ENCODE measurements at places on chromosomes 5 and 9.

GRCh38 chr5:72505539-72506157 is 1.6 kb downstream of the ZNF366 start:
- DNase-seq = no peak

DNA sequence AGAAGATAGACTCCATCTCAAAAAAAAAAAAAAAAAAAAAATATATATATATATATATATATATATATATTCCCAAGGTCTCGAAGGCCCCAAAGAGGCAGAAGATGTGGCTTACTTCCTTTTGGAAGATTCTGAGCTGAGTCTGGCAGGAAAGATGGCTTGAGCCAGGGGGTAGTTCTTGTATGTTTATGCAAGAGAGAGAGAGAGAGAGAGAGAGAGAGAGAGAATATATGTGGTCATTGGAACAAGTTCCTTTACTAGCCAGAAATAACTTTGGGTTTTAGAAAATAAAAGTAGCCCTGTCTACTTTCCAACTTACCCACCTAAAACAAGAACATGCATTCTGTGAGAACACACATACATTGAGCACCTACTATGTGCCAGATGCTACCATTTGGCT is 17.6 kb downstream of the NCS1 start:
- DNase-seq = no peak

- no peak for DNase-seq
These were observed 394.0 kb downstream of the CETN3 start for GRCh38 chr5:90015584-90016018.

DNA sequence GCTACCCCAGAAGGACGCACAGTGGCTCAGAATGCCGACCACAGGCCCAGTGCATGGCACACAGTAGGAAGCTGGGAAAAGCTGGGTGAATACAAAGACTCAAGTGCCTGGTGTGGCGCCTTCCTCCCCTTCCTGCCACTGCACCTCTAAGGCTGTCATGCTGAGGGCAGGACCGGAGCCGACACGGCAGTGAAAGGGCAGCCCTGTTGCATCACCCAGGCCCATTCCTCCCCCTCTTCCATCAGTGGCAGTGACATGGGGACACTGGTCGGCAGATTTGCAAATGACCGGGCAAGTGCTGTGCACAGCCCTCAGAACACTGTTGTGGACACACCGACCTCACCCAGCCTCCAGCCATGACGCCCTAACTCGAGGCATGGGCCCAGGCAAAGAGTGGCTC is 84.0 kb downstream of the STK10 start:
- DNase-seq = no peak

GRCh38 chr5:68260467-68260866 is 44.9 kb downstream of the PIK3R1 start:
- no peak for DNase-seq

DNA sequence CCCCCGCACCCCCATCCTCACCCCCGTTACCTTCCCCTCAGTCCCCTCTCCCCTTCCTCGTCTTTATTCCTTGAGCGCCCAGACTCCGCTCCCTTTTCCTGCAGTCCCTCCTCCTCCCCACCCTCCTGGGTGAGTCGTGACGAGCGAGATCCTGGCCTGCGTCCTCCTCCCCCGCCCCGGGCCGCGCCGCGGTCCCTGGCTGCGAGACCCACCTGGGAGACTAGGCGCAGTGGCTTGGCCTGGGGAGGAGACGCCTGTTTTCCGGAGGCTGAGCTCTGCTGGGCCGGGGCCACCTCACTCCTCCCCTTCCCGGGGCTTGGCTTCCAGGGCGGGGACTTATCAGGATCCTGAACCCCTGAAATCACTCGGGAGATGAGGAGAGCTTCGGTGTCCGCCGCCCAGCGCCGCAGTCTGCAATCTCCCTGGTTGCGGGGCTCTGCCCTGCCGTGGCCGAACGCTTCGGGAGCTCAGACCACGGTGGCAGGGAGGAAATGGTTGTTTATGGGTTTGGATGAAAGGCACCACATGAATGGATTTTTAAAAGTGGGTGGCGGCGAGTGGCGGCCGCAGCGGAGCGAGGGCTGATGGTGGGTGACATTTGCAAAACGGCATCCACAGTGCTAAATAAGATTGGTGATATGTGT is 984 bp downstream of the STXBP1 start:
- DNase-seq = peak; percentile 52

DNA sequence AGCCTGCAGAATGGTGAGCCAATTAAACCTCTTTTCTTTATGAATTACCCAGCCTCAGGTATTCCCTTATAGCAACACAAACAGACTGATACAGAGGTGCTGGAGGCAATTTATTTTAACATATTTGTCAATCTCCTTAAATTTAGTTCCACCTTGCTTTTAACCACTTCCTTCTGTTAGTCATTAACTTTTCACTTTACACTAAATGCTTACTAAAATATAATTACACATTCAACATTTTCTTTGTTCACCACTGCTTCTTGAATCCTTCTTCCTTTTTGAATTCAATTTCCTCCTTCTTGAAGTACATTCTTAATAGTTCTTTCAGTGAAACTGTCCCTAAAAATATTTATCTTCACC is 39.4 kb downstream of the LYRM7 start:
- no peak for DNase-seq

DNA sequence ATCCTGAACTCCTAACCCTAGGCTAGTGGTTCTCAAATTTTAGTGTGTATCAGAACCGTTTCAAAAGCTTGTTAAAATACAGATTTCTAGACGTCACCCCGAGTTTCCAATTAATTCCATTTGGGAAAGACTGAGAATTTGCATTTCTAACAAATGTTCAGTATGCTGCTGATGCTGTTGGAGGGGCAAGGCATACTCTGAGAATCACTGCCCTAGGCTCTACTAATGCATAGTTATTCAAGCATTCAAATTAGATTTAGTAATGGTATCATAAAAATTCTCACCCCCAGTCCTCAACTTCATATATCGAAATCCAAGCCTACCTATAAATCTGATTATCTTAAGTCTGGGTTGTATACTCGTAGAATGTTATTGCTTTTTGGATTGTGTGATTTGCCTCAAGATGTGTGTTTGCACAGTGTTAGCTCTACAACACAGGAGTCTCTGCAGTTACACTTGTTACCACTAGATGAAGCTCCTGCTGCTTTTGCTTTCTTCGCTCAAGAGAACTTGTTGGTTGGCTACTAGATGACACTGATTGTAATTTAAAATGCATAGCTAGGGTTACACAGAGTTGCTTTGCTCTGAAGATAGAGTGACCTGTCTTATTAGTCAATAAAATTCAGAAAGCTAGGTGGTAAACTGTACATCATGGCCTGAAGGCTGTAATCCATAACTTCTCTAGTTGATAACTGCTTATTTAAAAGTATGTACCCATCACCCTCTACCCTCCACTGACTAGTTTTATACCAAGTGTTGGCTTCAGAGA is 7.5 kb upstream of the ERAP2 start:
- DNase-seq = no peak
